Cerebellum (tissue), 4 donors: ENCODE measurements at places on chromosomes 5 and 9. TPM values are rescaled to one million over a fixed set of nuclear protein-coding genes. Genes with fewer than 3 reads are reported as not detected.

GRCh38 chr5:145739843-145740242, 95.3 kb downstream of the PRELID2 start:
- no peak for DNase-seq

DNA sequence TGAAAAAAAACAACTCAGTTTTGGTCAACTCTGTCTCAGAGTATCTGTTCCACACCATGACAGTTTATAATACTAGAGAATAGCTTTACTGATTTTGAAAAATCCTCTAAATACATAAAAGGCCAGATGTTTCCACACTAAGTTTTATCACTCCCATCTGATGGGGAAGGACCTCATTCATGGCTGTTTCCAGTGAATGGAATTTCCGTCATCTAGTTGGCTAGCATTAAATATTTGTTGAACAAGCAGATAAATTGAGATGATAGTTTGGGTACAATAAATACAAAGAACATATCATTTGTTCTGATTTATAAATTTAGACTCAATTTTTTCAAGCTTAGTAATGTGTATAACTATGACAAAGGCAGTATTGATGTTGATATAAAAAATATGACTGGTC, 408.5 kb downstream of the PTPRD start:
- DNase-seq, result no peak

Gene DOLK
- 10.1 TPM for total RNA-seq

- no peak for DNase-seq
These were observed 360.6 kb downstream of the EFNA5 start for GRCh38 chr5:107310181-107310580.

Gene FCN1
- 0.27 TPM for total RNA-seq

DNA sequence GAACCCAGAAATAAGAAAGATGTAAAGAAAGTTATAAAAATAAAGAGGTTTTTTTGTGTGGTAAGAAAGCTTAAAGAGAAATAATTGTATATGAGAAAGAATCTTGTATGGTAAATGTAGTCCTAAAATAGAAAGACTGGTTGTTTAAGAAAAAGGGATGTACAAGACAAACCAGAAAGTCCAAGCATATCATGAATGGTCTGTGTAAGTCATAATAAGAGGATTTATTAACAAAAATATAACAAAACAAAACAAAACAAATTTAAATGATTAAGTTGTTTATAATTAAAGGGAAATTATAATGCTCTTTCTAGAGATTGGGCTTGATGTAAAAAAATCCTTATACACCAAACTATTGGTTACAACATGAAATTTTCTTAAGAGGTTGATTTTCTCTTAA, 590.4 kb upstream of the PTGER4 start:
- no peak for DNase-seq

GRCh38 chr9:2524601-2525000, 97.0 kb upstream of the VLDLR start:
- DNase-seq, result no peak

DNA sequence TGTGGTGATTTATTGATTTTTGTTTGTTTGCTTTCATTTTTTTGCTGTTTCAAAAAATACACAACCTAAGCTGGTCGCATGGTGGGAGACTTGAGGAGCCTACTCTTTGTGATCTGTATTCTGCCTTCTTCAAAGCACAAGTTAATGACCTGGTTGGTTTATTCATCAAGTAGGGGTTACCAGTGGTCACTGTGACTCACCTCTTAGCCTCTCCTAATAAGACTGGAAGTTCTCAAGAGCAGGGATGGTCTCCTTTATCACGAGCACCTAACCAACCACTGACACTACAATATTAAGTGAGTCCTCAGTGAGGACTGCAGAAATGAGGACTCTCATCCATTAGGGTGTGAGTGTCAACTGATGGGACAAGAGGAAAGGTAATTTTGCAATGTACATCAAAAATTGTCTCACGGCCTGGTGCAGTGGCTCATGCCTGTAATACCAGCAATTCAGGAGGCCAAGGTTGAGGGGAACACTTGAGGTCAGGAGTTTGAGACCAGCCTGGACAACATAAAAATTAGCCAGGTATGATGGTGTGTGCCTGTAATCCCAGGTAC, 13.6 kb upstream of the MTMR12 start:
- no peak for DNase-seq

GRCh38 chr9:131282688-131283422, 6.5 kb upstream of the FAM78A start:
- no peak for DNase-seq

DNA sequence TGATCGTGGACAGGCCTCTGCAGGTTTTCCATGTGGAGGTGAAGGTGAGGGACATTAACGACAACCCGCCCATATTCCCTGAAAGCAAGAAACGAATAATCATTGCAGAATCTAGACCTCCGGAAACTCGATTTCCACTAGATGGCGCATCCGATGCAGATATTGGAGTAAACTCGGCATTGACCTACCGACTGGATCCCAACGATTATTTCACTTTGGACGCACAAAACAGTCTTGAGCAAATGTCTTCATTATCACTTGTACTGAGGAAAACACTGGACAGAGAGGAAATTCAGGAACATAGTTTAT, 621 bp downstream of the PCDHA13 start:
- DNase-seq, result no peak

DNA sequence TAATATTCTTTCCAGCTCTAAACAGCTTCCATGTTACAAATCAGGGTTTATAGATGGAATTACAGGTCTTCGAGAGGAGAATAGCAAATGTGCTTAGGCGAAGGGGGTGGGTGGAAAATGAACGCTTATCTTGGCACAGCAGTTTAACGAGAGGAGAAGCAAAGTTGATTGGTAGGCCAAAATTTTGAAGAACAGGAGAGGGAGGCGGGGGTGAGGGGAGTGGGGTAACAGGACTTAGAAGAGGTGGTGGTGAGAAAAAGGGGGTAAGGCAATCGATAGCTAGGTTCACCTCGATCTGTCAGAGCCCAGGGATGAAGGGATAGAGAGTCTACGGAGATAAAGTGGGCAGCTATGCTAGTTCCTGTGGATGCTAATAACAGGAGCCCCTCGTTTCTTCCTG, 764 bp downstream of the ANKRA2 start:
- DNase-seq, result peak; percentile 2

DNA sequence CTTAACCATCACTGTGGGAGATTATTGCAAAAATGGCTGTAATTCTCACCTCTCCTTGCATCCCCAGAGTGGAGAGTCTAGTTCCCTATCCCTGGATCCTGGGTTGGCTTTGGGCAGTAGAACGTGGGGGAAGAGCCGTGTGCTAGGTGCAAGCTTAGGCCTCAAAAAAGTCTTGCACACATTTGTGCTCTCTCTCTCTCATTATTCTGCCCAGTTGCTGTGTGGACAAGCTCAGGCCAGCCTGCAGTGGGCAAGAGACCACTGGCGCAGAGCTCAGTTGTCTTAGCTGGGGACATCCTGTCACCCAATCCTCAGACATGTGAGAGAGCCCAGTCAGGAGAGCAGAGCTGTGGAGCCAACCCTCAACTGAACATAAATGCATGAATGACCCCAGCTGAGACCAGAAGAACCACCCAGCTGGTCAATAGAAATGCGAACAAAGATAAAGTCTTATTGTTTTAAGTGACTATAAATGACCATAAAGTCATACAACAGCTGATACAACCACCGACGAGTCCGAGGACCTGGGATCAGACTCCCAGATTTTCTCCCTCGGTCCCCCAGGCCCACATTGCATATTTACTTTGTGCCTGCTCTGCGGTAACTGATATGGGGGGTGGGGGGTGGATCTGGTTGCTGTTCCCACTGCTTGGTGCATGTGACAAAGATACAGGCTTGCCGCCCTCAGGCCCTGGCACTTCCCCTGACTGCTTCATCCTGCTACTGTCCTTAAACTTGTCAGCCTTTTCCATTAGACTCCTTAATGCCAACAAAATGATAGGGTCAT, 166.4 kb upstream of the MVB12B start:
- no peak for DNase-seq

GRCh38 chr5:73288803-73289720, 116.1 kb downstream of the TMEM174 start:
- no peak for DNase-seq

DNA sequence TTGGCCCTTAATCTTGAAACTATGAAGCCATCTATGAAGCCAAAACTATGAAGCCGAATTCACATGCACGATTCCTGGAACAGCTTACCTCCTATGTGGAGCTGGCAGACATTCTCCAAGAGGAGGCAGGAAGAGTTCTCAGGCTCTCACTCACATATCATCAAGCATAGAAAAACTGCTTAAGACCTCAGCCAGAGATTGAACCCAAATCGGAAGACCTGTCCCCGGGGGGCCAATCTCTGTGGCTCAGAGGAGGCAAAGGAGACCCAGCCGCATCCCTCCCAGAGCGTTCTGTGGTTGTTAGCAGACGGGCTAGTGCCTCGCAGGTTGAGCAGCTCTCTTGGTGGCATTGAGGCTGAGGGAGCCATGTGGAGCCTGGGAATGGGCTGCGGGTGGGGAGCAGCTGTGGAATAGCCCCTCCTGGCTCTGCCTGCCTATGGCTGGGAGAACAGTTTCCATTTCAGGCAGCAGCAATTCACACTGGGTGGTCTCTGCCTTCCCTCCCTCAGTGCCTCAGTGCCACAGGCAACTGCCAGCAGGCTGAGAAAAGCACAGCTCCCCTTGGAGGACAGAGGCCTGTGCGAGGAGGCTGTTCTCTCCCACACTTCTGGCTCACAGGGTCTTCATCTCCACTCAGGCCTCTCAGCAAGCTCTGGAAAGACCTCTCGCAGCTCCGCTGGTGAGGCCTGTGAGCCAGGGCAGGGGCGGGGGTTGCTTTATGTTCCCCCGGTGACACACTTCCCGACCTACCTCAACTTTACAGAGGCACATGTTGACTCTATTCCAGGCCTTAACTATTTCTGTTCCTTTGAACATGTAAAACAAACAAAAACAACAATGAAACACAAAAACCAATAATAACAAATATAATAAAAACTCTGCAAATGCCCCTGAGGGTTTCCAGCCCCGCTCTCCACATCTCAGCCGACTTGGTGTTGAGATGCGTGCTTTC, 17.4 kb upstream of the TMEM174 start:
- no peak for DNase-seq

Gene SPACA9
- 3.1 TPM for total RNA-seq

Gene GABRB2
- 63.2 TPM for total RNA-seq

Gene GARIN3
- not detected for total RNA-seq

DNA sequence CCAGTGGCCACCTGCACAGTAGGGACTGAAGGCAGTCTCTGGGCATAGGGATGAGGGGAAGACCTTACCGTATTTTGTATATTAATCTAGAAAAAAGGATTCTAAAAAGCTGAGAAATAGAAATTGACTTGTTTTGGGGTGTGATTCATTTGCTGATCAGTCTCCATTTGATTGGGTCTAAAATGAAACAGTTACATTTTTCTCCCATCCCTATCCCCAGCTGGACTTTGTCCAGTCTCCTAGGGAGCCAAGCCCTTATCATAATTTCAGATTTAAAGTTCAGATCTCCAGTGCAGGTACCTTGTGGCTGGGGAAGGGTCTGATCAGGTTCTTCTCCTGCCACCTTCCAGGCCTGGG, 240.8 kb downstream of the FANCC start:
- no peak for DNase-seq
